ENCODE measurements at places on chromosomes 3 and 15. TPM values are rescaled to one million over a fixed set of nuclear protein-coding genes. Genes with fewer than 3 reads are reported as not detected.

GRCh38 chr3:64691051-64691450 is 3.3 kb upstream of the ADAMTS9 start:
- DNase-seq = no peak

- DNase-seq = peak; percentile 26
Measured at GRCh38 chr15:73331991-73332925, 36.5 kb downstream of the HCN4 start.

- no peak for DNase-seq
Measured at GRCh38 chr15:32869776-32870175, 152.0 kb downstream of the GREM1 start.

- DNase-seq = no peak
Measured at GRCh38 chr3:12428126-12428525, 56.2 kb upstream of the TSEN2 start.

- DNase-seq = no peak
Measured at GRCh38 chr3:122985539-122985938, 42.0 kb downstream of the SEMA5B start.

GRCh38 chr15:71662306-71662705 is 148.0 kb upstream of the NR2E3 start:
- DNase-seq = no peak

GRCh38 chr15:83413054-83413719 is 34.0 kb upstream of the SH3GL3 start:
- no peak for DNase-seq

GRCh38 chr3:25355034-25355885 is 72.8 kb upstream of the RARB start:
- no peak for DNase-seq

- DNase-seq = no peak
Measured at GRCh38 chr3:179769411-179770247, 116.8 kb downstream of the USP13 start.

GRCh38 chr15:49712846-49713450 is 92.1 kb downstream of the DTWD1 start:
- DNase-seq = no peak

DNA sequence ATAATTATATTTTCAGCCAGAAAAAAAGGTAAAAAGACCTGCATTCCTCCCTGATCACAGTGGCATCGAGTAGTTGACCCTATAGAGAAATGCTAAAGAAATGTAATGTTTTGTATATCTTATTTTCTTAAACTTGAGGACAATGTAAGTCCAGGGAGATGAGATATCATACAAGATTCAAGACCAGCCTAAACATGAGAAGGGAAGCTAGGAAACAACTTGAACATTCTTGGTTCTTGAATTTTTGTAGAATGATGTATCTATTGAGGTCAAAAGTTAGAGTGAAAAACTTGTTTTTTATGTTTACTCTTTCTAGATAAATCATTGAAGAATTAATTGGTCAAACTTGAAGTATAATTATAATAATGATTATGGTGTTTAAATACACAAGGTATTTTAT is 497.7 kb upstream of the TBL1XR1 start:
- no peak for DNase-seq

DNA sequence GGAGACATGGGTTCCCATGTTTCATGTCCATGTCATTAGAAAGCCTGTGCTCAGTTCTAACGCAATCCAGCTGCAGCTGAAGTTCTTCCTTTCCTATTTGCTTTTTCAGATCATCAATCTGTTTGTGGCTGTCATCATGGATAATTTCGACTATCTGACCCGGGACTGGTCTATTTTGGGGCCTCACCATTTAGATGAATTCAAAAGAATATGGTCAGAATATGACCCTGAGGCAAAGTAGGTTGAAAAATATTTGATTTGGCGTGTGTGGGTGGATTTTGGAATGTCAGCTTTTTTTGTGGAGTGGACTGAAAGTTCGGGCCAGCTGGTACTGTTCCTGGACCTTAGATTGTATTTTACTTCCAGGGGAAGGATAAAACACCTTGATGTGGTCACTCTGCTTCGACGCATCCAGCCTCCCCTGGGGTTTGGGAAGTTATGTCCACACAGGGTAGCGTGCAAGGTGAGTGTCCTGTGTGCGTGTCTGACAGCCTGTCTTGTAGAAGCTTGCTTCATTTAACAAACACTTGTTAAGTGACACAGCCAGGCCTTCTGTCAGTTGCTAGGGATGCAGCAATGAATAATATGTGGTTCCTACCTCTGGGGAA is 69.6 kb downstream of the CHDH start:
- DNase-seq = no peak

- DNase-seq = no peak
Measured at GRCh38 chr3:112482675-112483074, 16.6 kb downstream of the BTLA start.

Gene PLCB2
- 109 TPM for total RNA-seq

Gene CELSR3
- total RNA-seq = 4.4 TPM

Measured in natural killer cell treated with Interleukin-12 subunit alpha and Interleukin-12 subunit beta and Interleukin-15 and Interleukin-18, amount 100 ng/mL, for 72 hours (primary cell).